ENCODE measurements at places on chromosomes 11 and 22.

- DNase-seq: no peak
Observed at GRCh38 chr22:39383841-39384625, 15.5 kb upstream of the TAB1 start.

GRCh38 chr22:47064016-47064415 lies 301.6 kb downstream of the TBC1D22A start:
- no peak for DNase-seq

DNA sequence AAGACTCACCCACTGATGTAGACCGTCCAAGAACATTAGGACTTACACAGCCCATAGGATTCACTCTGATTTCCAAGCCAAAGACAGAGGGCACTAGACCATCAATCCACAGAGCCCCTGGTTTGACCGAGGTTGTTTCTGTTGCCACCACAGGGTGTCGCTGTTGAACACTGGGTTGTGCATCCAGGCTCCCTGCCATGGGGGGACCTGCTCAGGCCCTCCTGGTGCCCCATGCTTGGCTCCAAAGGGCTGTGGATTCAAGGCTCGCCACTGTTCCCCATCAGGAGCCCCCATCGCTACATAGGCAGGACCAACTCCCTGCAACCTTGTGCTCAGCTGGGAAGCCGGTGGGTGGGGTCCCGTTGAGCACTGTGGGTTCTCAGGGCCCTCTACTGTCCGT lies 128.0 kb upstream of the ANO1 start:
- no peak for DNase-seq

GRCh38 chr11:93737904-93738612 lies 3.2 kb downstream of the TAF1D start:
- DNase-seq: no peak

GRCh38 chr11:126355324-126355925 lies at the start of gene ST3GAL4:
Gene ST3GAL4, plus strand, starts transcription at chr11:126355686. Its CDS starts 50,470 bp downstream, at chr11:126406156.
- DNase-seq: no peak

DNA sequence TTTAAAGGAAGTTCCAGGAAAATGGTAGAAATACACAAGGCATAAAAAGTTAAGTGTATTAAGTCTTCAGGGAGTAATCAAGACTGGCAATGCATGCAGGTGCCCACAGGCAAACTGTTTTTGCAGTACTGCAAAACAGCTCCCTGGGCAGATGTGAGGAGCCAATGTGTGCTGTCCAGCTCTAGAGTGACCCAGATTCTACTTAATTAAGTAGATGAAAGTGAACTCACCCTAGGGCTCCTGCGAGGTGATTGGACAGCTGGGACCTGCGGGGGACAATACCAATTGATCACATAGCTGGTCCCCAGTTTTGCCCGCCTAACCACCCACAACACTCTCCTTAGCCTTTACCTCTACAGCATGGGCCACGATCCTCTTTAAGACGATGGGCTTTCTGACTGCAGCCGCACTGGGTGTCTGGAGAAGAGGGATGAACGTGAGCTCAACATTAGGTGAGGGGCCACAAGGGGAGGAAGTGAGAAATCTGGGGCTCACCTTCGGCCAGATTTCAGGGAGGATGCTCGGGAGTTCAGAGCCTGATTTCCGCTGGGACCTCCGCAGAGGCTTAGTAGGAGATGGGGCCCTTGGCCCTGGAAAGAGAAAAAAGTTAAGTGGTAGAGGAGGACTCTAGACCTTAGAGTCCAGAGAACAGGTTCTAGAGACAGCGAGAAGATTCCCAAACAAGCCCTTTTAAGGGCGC lies 556 bp downstream of the CDCA5 start:
- no peak for DNase-seq

DNA sequence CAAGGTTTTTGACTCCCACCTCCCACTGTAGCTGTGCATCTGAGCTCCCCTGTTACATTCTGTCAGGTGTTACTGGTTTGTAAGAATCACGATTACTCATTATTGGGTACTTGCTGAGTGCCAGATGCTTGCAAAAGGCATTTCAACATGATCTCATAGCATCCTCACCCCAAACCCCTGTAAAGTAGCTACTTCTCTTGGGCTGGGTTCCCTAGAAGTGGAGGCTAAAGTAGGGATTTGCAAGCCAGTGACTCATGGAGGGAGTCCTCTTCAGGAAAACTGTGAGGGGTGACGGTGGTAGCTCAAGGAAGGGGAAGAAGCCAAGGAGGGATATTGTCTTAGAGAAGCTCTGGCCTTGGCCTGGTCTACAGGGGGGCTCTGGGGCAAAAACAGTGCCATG lies 78.6 kb downstream of the TIMP3 start:
- DNase-seq: no peak

DNA sequence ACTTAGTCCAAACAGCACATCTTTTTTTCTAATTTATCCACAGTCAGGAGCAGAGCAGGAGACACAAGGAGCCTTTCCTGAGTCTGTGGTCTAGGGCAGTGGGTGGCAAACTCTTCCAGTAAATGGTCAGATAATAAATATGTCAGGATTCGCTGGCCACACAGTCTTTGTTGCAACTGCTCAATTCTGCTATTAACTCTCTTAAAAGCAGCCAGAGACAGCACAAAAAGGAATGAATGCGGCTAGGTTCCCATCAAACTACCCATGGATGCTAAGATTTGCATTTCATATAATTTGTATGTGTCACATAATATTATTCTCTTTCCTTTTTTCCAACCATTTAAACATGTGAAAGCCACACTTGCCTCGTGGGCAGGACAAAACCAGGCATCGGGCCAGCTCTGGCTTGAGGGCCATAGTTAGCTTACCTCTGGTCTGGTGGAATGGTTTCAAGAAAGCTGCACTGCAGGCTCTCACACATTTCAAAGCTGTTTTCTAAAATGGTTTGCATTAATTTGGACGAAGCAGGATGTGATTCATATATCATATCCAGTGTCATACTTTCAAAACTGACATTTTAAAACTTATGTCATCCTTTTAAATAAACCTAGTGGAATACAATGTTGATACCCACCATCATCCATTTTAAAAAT lies 64.7 kb upstream of the CD5 start:
- DNase-seq: peak; percentile 6

DNA sequence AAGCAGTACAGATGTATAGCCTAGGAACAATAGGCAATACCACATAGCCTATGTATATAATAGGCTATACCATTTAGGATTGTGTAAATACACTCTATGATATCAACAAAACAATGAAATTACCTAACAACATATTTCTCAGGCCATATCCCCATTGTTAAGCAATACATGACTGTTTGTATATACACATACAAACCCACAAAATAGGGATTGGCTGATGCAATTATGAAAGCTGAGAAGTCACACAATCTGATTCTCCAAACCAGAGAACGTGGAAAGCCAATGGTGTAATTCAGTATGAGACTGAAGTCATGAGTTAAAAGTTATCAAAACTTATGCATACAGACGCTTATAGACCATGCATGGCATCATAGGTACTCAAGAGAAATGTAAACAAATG lies 700.1 kb upstream of the RAG2 start:
- DNase-seq: no peak

DNA sequence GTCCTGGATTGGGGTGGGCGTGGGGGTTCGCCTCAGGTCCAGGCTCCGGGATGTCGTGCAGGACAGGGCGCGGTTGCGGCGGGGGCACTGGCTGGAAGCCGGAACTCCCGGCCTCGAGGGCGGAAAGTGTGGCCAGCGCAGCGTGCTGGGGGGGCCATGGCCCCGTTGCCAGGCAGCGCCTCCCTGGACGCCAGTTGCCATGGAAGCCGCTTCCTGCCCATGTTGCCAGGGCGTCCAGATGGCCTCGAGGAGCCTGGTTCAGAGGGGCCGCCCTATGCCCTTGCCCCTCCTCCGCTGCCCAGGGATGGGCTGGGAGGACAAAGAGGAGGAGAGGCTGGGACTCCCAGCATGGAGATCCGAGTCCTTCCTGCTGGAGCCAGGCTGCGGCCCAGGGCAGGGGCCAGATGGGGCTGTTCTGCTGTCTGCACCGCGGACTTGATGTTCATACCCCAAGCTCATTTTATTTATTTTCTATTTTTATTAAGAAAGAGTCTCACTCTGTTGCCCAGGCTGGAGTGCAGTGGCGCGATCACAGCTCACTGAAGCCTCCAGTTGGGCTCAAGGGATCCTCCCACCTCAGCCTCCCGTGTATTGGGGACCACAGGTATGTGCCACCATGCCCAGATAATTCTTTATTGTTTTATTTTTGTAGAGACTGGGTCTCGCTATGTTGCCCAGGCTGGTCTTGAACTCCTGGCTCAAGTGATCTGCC lies 4.6 kb upstream of the CCDC188 start:
- DNase-seq: peak; percentile 45

DNA sequence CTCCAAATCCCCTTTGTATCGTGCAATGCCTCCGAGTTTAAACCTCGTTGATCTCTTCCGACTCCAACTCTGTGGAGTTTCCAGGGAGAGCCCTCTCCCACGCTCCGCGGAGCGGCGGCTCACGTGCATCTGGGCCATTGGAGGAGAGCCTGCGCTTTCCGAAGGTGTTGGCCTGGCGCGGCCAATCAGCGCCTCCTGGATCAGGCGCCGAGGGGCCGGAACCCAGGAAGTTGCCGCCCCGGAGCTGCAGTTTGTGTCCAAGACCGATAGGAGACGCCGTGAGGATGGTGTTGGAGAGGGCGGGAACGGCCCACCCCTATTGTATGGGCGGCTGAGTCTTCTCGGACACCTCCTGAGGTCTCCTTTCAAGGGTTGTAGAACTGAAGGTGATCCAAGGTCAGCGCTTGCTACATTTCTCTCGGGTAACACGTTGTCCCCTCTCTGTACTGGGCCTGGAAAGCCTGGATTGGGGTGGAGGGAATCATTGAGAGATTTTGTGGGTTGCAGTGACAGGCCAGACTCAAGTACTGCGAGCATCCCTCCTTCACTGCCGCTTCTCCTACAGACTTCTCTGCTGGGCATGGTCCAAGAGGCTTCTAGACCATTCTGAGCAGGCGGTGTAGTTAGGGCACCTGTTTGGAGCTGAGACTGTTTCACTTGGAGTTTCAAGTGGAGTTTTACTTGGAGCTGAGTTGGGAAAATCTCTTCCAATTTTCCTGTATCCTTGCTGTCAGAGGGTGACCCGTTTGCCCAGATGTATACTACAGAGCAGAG lies 1.7 kb downstream of the ADAMTS15 start:
- DNase-seq: peak; percentile 48

DNA sequence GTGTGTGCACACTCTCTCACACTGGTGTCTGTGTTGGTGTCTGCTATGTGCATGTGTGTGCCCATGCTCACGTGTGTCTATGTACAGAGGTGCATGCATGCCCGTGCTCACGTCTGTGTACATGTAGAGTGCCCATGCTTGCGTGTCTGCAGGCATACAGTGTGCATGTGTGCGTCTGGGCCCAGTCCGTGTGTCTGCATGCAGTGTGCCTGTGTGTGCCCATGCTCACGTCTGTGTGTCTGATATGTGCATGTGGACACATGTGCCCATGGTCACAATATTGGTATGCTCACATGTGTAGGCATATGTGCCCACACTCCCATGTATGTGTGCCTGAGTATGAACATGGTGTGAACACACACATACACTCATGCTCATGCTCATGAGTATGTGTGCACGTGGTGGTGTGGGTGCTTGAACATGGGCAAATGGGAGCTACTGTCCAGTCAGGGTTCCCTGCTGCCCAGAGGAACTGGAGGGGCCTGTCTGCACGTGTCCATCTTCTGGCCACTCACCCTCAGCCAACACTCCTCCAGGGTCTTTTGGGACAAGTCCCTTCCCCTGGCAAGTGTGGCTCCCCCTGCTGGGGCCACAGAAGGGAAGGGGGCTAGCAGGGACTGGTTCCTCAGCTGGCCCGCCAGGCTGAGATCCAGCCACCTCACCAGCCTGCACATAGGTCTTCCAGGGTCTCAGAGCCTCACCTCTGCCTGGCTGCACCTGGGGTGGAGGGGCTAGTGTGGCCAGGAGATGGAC lies 7.3 kb upstream of the TBX1 start:
- DNase-seq: no peak

- DNase-seq: no peak
Observed at GRCh38 chr11:76955459-76956114, 78.6 kb upstream of the B3GNT6 start.

DNA sequence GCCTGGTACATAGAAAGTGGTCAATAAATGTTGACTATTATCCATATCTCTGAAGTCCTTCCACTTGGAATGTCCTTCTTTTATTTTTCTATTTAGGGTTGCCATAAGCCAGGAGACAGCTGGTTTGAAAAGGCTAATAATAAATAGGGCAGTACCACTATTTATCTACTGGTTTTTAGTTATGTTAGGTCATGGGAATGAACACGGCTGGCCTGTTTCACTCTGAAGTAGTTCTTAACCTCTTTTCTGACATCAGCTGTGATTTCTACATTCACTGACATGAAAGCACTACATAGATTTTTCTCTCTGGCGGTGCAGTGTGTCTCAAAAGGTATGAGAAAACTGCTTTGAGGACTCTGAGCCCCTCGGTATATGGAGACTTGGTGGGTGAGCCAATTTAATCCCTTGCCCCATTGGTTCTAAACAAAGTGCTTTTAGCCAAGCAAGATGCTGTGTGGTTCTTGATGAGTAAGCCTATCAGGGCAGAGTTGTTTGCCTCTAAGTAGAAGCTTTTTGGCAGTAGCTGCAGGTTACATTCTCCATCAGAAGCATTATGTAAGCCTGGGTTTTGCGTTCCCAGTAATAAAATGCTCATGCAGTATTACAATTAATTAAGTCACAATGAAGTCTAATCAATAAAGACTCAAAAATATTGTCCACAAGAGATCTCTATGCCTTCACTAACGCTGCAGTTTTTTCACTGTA lies 48.7 kb upstream of the APOA1 start:
- DNase-seq: peak; percentile 58

- no peak for DNase-seq
Observed at GRCh38 chr11:132251061-132251460, 880.6 kb downstream of the NTM start.

- no peak for DNase-seq
Observed at GRCh38 chr11:71402878-71403277, 45.3 kb downstream of the DHCR7 start.

DNA sequence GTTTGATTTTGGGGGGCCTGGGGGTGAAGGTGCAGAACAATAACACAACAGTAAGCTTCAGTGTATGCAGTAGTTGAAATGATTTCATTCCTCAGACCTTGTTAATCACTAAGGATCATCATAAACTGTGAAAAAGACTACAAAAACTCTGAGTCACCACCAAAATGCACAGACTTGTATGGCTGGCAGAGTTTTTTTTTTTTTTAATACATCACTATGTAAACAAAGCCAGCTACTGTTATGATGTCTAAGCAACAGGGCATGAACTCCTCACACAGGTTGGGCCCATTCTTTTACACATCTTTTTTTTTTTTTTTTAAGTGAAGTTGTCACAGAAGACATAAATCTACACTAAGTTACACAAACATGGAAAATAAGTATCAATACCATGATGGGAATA lies 311.9 kb downstream of the GUCY1A2 start:
- peak; percentile 44 for DNase-seq

Measured in stromal cell of bone marrow (primary cell).